HFFc6 (cell line): ENCODE measurements at places on chromosomes 11 and 22. TPM values are rescaled to one million over a fixed set of nuclear protein-coding genes. Genes with fewer than 3 reads are reported as not detected.

DNA sequence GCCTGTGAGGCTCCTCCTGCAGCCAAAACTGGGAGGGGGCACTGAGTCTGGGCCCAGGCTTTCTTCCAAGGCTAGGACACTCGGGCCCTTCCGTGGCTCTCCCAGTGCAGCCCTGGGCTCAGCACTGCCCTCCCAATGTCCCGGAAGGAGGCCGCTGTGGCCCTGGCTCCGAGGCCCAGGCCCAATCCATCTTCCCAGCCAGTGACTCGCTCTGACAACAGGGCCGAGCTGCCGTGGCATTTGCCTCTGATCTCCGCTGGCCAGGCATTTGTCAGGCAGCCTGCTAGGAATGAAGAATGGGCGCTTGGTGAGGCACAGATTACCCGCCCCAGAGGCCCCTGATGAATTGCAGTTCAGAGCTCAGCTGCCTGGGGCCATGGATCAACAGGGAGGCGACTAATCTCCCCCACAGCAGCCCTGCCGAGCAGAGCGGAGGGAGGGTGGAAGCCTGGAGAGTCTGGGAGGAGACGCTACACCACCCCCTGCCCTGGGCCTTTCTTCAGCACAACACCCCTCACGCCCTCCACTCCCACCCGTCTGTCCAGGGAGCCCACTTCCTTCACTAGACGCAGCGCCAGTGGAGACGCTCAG, 8.3 kb downstream of the FXYD2 start:
- no peak overlapping the region for H3K4me3 ChIP-seq
- H3K4me1 ChIP-seq = peaks cover 22% of the 10 kb centered on the region; the same call in 1 of the 2 replicates
- peak; percentile 70 for DNase-seq
- peaks cover 17% of the 10 kb centered on the region for H3K27me3 ChIP-seq
- H3K36me3 ChIP-seq = no peaks in the 10 kb centered on the region

DNA sequence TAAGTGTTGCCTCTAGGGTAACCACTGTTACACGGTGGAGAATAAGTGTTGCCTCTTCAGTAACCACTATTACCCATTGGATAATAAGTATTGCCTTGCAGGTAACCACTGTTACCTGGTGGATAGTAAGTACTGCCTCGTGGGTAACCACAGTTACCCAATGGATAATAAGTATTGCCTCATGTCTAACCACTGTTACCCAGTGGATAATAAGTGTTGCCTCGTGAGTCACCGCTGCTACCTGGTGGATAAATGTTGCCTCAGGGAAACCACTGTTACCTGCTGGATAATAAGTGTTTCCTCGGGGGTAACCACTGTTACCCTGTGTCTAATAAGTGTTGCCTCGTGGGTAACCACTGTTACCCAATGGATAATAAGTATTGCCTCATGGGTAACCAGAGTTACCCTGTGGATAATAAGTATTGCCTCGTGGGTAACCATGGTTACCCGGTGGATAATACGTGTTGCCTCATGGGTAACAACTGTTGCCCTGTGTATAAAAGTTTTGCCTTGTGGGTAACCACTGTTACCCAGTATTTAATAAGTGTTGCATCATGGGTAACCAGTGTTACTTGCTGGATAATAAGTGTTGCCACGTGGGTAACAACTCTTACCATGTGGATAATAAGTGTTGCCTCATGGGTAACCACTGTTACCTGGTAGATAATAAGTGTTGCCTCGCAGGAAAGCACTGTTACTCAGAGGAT, 12.3 kb upstream of the NXPE4 start:
- H3K27ac ChIP-seq = no peak overlapping the region
- H3K36me3 ChIP-seq = no peaks in the 10 kb centered on the region
- no peaks in the 10 kb centered on the region for H3K27me3 ChIP-seq
- no peak overlapping the region for H3K4me3 ChIP-seq
- DNase-seq = no peak
- H3K4me1 ChIP-seq = no peaks in the 10 kb centered on the region

GRCh38 chr11:111148953-111149352, 96.6 kb upstream of the POU2AF2 start:
- DNase-seq = no peak
- no peak overlapping the region for H3K27ac ChIP-seq
- no peak overlapping the region for H3K4me3 ChIP-seq
- H3K36me3 ChIP-seq = no peaks in the 10 kb centered on the region
- no peaks in the 10 kb centered on the region for H3K4me1 ChIP-seq
- H3K27me3 ChIP-seq = no peaks in the 10 kb centered on the region; the same call in 1 of the 2 replicates

DNA sequence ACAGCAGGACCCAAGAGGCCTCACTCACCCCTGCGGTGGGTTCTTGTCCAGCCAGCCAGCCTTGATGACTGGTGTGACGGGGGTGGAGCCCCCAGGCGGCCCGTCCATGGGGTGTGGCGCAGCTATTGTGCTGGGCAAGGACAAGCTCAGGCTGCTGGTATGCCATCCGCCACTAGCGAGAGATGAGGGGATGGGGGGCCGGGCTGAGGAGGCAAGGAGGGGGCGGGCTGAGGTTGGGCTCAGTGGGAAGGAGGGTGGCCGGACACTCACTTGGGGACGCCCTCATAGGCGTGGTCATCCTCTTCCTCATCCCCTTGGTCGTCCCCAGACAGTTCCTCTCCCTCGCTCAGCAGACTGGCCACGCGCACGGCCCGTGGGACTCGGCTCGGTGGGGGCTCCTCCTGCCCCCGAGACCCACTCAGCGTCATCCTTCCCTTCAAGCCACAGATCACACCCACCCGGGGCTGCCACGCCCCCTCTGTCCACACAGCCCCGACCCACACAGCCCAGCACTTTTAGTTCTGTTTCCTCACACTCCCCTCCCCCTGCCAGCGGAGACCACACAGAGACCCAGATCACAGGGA, 38.0 kb upstream of the PDE2A start:
- no peak overlapping the region for H3K4me3 ChIP-seq
- H3K27ac ChIP-seq = peak overlapping the region; percentile 12; the same call in 1 of the 2 replicates
- peaks cover 2% of the 10 kb centered on the region for H3K27me3 ChIP-seq
- peaks cover 4% of the 10 kb centered on the region for H3K36me3 ChIP-seq

DNA sequence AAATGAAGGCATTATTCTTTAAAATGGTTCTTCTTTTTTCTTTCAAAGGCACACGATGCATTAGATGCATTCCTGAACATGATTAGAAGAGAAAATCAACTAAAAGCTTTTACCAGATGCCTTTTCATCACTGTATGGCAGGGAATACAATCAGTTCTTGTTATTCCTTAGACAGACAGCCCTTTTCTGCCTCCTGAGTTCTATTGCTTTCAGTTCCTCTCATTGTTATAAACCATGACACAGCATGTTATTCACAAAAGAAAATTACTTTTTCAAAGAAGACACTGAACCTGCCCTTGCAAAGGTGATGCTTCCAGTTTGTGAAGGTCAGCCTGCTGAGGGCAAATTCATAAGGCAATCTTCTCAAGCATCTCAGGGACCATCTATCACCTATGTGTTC, 70.1 kb downstream of the FAM181B start:
- H3K27me3 ChIP-seq = no peaks in the 10 kb centered on the region; the same call in 1 of the 2 replicates
- no peak overlapping the region for H3K27ac ChIP-seq
- no peaks in the 10 kb centered on the region for H3K4me1 ChIP-seq

- peaks cover 45% of the 10 kb centered on the region for H3K4me1 ChIP-seq
- H3K36me3 ChIP-seq = peaks cover 38% of the 10 kb centered on the region
- DNase-seq = no peak
- peak overlapping the region; percentile 94 for H3K27ac ChIP-seq
- H3K4me3 ChIP-seq = peak overlapping the region; percentile 95
- peaks cover 23% of the 10 kb centered on the region for H3K27me3 ChIP-seq
These were observed 2.3 kb downstream of the EFEMP2 start for GRCh38 chr11:65870307-65870658.

GRCh38 chr11:124754309-124754708, 2.3 kb upstream of the VSIG2 start:
- H3K27ac ChIP-seq = no peak overlapping the region
- H3K4me1 ChIP-seq = peaks cover 39% of the 10 kb centered on the region
- no peak for DNase-seq
- H3K27me3 ChIP-seq = peaks cover 29% of the 10 kb centered on the region
- H3K36me3 ChIP-seq = no peaks in the 10 kb centered on the region

GRCh38 chr11:44561275-44561805, 4.1 kb upstream of the CD82 start:
- peaks cover 20% of the 10 kb centered on the region for H3K4me1 ChIP-seq
- DNase-seq = no peak
- no peaks in the 10 kb centered on the region for H3K36me3 ChIP-seq
- no peak overlapping the region for H3K27ac ChIP-seq
- peaks cover 3% of the 10 kb centered on the region for H3K27me3 ChIP-seq
- H3K4me3 ChIP-seq = no peak overlapping the region

DNA sequence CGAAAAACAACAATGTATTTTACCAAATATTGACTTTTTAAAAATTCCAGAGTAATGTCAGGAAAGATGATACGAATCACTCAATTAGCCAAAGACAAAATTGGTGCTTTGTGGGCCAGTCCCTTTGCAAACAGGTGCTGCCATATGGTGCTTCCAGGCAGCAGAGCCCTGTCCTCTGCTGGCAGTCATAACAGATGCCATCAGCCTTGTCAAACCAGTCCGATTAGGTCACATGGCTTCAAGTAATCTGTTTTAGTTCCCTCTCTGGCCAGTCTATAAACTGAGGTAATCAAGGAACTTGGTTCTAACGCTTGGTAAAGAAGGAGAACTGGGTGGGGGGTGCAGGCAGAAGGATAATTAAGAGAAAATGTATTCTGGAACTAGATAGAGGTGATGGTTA, 49.1 kb upstream of the CAPRIN1 start:
- no peaks in the 10 kb centered on the region for H3K36me3 ChIP-seq
- no peak overlapping the region for H3K27ac ChIP-seq
- H3K4me3 ChIP-seq = no peak overlapping the region
- peaks cover 8% of the 10 kb centered on the region for H3K4me1 ChIP-seq
- peaks cover 46% of the 10 kb centered on the region for H3K27me3 ChIP-seq

DNA sequence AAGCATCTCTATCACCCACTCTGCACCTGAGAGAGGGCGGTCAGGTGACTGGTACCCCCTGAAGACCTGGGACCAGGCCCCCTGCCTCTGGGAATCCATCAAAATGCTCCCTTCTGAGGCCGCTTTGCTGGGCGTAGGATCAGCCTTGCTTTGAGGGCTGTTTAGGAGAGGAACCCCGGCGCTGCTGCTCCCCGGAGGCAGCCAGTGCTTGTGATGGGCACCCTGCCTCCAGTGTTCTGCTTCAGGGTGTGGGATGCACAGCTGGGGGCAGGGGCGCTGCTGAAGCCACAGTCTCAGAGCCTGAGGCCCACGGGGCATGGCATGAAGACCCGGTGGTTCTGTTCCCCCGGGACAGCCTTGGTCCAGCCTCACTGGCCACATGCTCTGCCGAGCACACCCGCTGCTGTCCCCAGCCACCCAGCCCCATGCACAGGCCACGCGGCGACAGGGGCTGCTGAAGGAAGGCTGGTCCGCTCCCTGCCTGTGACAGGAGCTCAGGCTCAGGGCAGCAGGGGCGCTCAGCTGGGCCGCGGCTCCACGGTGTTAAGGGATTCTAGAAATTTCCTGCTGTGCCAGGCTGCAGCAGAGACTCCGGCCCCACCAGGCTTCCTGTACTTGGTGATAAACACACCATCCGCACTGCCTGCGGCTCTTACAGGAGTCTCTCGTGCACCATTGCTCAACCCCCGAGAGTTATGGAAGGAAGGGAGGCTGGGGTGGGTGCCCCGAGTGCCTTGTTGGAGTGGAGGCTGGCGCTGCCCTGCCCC, 91.0 kb downstream of the KCNQ1 start:
- DNase-seq = no peak
- H3K4me3 ChIP-seq = no peak overlapping the region
- H3K27ac ChIP-seq = no peak overlapping the region
- peaks cover 15% of the 10 kb centered on the region for H3K27me3 ChIP-seq
- no peaks in the 10 kb centered on the region for H3K36me3 ChIP-seq

- peak overlapping the region; percentile 44 for H3K4me3 ChIP-seq
- no peaks in the 10 kb centered on the region for H3K27me3 ChIP-seq
- peak overlapping the region; percentile 48 for H3K27ac ChIP-seq
- peak; percentile 55 for DNase-seq
- H3K4me1 ChIP-seq = peaks cover 50% of the 10 kb centered on the region
These were observed 43.6 kb downstream of the MAPK1 start for GRCh38 chr22:21823740-21824444.

DNA sequence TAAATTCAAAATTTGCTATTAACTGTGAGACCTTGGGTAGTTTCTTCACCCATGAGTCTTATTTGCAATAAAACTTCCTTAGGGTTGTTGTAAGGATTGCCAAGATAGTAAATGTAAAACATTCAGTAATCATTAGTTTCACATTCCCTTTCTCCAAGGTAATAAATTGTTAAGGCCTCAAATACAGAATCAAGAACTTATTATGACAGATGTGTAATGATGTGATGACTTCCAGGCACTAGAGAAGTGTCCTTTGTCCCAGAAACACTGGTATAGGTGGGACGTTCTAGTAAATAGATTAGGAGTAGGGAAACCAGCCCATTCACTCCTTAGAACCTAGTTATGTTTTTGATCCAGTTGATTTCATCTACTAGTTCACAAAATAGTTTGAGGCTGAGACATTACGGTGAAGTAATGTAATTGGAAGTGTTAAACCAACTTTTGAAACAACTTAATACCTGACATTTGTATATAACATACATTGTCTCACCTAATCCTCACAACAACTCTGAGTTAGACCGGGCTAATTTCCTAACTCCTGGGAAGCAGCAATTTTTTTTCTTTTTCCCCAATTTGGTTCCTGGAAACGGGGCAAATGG, 25.5 kb downstream of the CTNND1 start:
- H3K4me3 ChIP-seq = no peak overlapping the region
- no peaks in the 10 kb centered on the region; the same call in 1 of the 2 replicates for H3K27me3 ChIP-seq
- H3K4me1 ChIP-seq = peaks cover 39% of the 10 kb centered on the region
- peak overlapping the region; percentile 67 for H3K27ac ChIP-seq
- no peak for DNase-seq

DNA sequence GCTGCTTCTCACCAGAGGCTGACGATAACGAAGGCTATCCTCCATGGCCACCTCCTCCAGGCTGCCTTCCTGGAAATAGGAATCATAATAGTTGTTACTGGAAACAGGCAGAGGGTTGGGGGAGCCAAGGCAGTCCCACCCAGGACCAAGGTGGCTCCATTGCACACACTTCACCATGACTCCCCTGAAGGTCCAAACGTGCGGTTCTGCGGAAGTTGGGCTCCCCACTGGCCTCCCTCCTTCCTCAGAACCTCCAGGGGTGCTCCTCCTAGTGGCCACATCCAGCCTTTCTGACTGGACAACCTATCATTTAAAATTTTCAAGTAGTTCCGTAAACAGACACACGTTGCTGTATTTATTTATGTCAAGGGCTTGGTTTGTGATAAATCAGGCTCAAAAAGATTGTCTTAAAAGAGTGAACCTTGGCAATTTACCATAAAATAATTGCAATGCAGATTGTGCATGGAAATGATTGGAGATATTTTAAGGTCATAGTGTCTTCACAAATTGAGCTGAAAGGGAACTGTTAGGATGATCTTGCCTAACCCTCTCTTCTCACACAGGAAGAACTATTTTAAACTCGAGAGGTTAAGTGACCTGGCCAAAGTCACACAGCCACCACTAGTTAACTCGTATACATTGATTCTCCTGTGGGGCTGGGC, 1.4 kb upstream of the TCN2 start:
- no peaks in the 10 kb centered on the region for H3K36me3 ChIP-seq
- H3K4me1 ChIP-seq = peaks cover 44% of the 10 kb centered on the region
- peak overlapping the region; percentile 26; the same call in 1 of the 2 replicates for H3K27ac ChIP-seq
- H3K27me3 ChIP-seq = peaks cover 5% of the 10 kb centered on the region

- DNase-seq = no peak
- H3K27me3 ChIP-seq = no peaks in the 10 kb centered on the region; the same call in 1 of the 2 replicates
- no peak overlapping the region for H3K4me3 ChIP-seq
- H3K36me3 ChIP-seq = peaks cover 10% of the 10 kb centered on the region
- no peaks in the 10 kb centered on the region for H3K4me1 ChIP-seq
- H3K27ac ChIP-seq = no peak overlapping the region
These were observed 741.0 kb downstream of the BRD1 start for GRCh38 chr22:49086606-49087157.

CCDC88B gene
- total RNA-seq = 0.57 and 1.9 TPM in 2 replicates

SYT13 gene
- not detected in 3 replicates for total RNA-seq

IGSF9B gene
- not detected in 3 replicates for total RNA-seq

SHANK3 gene
- total RNA-seq = 0.58 to 0.74 TPM (median 0.65 TPM) in 3 replicates

HARBI1 gene
- 4.2 to 4.9 TPM (median 4.2 TPM) in 3 replicates for total RNA-seq

PRG3 gene
- total RNA-seq = not detected in 3 replicates

CPT1B gene
- 1.0 to 2.6 TPM (median 2.6 TPM) in 3 replicates for total RNA-seq
